ENCODE measurements at places on chromosomes 4 and X.

DNA sequence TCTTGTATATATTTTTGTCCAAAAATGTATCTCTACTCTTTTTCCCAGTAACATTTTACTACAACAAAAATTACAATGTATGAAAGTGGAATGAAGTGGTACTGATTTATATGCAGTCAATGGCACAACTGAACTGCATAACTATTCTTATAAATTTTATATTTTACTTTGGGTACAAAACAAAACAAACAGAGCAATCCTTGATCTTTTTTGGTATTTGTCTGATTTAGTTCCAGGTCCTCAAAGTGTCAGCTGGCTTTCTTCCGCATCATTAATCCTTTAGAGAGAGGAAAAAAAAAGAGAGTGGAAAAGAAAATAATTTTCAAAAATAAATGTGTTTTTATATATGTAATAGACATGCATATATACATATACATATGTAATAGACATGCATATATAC, 252.4 kb upstream of the SLIT2 start:
- DNase-seq, result no peak

- no peak for DNase-seq
Measured at GRCh38 chr4:19776929-19777328, 474.8 kb upstream of the SLIT2 start.

DNA sequence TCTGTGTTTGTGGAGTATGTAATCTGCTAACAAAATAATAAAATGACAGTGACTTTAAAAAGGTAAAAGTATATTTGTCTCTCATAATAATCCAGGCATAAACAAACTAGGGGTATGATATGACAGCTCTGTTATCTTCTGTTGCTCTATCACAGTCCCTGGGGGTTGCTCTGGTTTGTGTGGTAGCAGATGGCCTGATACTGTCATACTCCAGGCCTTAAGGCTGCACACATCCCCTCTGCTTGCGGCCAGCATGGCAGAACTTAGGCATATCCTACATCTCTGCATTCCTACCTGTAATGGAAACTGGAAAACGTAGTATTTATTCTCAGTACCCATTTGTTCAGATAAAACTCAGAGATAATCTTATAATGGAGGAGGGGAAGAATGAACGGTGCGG, 117.9 kb upstream of the HAND2 start:
- DNase-seq, result no peak

DNA sequence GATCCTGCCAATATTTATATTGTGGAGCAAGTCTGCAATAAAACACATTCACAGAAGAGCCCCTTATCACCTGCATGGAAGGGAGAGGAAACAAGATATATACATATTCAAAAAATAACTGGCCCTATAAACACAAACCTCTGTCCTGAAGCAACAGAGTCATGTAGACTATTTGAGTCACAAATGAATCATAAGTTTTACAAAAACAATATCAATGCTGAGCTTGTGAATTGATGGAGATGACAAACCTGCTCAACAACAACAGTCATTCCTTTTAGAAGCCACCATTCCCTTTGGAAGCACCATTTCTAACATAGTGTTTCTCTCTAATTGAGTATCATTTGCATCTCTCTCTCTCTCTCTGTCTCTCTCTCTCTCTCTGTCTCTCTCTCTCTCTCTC, 313.9 kb downstream of the MID1IP1 start:
- DNase-seq, result no peak
